ENCODE measurements at places on chromosomes 5 and 9.

DNA sequence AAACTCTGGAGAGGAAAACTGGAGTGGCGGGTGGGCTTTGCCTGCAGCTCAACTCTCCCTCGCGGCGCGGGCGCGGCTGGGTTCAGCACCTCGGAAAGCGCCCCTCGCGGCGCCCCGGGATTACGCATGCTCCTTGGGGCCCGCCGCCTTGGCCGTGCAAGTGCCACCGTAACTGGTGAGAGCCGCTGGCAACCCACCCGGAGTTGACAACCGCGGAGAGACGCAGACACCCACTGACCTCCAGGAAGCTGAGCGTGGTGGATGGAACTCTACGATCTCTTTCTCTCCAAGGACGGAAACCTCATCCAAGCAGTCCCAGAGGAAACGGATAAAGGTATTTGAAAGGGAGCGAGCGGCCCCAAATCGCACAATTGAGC lies 194 bp upstream of the RXFP3 start:
- no peak for DNase-seq

GRCh38 chr5:132849347-132849746 lies 16.9 kb downstream of the GDF9 start:
- DNase-seq = no peak

- no peak for DNase-seq
These were observed 53.2 kb downstream of the FNBP1 start for GRCh38 chr9:129989740-129990139.

DNA sequence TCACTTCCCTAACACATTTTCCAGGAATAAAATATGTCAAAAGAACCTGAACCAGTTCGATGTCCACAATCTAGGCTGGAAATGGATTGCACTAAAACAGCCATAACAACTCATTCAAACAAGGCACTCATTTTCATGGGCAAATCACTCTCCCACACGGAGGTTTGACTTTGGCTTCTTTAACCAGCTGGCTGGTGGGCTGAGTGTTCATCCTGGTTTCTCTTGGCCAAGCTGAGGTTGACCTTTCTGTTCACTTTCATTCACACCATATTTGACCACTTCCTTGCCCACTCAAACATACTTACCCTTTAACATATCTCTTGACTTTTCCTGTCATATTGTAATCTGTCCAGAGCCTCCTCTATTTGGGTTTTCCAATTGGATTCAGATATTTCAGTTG lies 5.4 kb downstream of the IL7R start:
- DNase-seq = no peak

DNA sequence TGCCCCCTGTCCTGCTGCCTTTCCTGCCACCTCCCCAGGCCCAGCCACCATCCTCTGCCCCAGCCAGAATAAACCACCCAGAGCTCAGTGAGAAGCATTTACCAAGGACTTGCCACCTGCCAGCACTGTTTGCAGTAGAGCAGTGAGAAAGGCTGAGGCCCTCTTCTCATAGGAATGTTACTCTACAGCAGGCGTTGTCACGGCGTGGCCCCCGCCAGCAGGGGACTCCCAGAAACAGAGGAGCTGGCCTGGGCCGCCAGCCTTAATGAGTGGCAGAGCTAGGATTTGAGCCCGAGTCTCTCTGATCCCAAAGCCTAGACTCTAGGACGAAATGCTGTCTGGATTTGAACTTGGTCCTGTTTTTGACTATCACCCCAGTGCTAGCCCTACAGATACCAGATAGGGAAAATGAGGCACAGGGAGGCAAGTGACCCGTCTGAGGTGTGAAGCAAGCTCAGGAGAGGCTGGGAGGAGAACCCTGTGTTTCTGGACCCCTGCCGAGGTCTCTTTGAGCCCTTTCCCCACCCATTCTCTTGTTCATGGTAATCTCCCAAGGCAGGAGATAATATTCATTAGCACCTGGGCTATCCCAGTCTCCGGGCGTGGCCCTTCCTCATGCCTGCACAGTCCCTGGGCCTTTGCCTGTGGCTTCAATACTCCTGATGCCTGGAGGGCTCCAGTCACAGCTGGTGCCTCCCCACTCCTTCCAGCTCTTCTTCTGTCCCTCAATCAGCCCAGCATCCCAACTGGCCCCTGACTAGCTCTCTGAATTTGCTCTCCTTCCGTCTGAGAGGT lies 30.7 kb downstream of the HRH2 start:
- DNase-seq = no peak

- peak; percentile 13 for DNase-seq
These were observed 87.7 kb upstream of the CKMT2 start for GRCh38 chr5:81145329-81145935.

DNA sequence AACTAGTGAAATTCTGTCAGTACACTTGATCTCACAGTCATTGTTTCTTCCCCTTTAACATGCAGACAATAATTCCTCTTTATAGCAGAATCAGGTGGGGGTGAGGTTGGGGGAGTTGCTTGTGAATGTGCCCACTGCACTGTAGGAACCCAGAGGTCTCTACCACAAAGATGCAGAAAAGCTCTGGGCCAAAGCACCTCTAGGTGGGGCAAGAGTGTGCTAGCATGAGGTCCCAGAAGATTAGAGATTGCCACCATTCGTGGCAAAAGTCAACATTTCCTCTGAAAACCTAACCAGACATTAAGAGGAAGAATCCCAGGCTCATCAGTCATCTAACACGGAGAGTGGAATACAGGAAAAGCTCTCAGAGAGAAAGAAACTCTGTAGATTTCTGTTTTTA lies 74.5 kb downstream of the PTCD2 start:
- peak; percentile 60 for DNase-seq

DNA sequence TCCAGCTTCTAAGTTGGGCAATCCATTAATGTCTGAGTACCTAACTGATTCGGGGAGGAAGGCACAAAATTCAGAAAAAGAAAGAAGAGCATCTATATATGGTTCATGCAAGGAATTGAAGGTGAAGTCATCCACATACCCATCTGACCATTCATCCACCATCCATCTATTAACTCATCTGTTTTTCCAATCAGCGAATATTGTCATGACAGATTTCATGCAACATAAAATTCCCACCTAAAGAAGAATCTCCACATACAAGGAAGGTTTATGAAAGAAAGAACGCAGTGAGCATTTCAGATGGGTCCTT lies 164.7 kb downstream of the GRIA1 start:
- no peak for DNase-seq

GRCh38 chr9:128323791-128324190 lies 1.2 kb downstream of the COQ4 start:
- peak; percentile 28 for DNase-seq

DNA sequence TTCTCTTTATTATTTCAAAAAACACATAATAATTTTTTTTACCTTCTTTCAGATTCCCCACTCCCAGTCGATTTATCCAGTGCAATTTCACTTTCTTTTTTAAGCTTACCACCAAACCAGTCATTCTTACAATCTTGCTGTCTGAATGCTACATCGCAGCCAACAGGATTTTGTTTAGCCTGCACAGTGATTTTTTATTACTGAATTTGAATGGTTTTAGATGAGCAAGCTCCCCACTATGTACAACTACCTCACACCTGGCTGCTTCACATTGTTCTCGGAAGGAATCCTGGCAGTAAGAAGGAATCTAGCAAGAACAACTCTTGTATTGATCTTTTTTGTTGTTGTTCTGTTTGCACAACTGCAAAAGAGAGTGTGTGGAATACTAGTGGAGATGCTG lies 668.1 kb upstream of the WWC1 start:
- DNase-seq = no peak

- no peak for DNase-seq
These were observed 41.8 kb upstream of the HRH2 start for GRCh38 chr5:175616083-175616482.

GRCh38 chr5:157476702-157477408 lies 16.8 kb downstream of the NIPAL4 start:
- DNase-seq = peak; percentile 43

GRCh38 chr9:21070171-21070571 lies 7.6 kb downstream of the IFNB1 start:
- no peak for DNase-seq

DNA sequence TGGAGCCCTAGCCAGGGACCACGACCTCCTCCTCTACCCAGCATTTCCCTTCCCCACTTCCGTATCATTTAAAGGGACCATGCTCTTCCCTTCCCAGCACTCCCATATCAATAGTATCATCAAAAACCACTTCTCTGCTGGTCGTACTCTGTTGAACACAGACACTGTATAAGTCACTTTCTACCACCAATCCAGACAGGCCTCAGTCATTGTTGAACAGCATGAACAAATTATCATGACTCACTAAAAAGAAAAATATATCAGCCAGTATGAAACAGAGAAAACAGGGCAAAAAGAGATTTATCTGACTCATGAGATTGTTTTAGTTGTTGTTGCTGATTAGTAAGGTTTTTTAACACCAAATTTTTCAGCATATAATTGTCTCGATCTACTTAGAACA lies 89.8 kb downstream of the CDKN2A start:
- no peak for DNase-seq

- no peak for DNase-seq
These were observed 112.9 kb upstream of the STC2 start for GRCh38 chr5:173441053-173441628.

- DNase-seq = no peak
These were observed 4.9 kb downstream of the NEK6 start for GRCh38 chr9:124262649-124262972.

DNA sequence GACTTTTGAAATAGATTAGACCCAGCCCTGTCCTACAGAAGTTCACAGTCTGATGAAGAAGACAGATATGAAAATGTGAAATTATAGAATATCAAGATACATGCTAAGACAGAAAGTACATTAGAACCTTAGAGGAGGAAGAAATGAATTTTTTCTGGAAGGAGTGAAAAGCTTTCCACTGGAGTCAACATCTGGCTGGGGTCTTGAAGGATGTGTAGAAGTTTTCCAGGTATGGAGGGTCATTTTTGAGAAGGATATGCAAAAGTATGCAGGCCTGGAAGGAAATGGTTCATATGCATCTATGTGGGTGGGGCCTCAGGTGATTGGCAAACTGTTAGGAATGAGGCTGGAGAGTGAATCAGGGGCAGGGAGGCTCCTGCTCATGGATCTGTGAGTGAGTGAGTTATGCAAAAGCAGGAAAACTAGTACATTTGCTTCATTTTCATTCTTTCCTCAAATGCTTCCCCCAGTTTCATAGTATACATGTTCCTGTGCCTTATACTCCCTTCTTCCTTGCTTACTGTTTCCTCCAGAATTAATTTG lies 142.3 kb downstream of the GRIA1 start:
- DNase-seq = no peak

DNA sequence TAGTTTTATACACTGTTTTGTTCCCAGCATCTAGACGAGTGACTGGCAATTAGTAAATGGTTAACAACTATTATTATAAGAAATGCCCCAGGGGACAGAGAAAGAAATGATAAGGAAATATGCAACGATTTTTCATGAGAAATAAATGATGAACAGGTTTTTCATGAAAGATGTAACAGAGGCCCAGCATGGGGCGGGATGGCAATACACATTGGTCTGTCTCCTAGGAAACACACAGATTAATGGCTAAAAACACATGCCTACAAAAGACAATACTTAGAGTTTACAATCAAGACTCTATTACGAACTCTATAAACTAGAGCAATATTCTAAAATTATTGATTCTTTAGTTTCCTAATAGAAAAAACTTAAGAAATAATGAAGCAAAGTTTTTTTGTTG lies 441.5 kb upstream of the CDH9 start:
- DNase-seq = no peak

DNA sequence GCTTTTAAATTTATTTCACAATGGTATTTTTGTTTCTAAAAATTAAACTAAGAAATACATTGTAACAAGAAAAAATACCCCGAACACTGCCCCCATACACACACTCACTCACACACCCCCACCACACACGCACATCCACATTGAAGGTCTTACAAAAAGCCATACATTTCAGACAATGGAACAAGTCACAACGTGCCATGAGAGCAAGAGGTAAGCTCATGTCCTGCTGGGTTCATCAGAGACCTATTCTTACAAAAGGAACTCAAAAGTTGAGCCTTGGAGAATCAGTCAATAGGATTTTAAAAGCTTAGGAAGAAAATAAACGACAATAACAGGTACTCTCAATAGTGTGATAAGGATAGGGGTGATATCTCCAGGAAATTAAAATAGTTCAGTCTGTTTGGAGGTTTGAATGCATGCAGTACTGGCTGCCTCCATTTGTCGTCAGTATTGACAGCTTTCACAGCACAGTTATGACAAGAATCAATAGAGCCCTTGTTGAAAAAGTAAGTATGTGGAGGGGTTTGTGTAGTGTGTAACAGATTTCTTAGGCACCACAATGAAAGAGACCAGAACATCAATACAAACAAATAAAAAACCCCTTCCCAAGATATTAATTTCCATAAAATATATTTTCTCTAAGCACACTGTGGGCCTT lies 1826.2 kb upstream of the CDH6 start:
- no peak for DNase-seq

- no peak for DNase-seq
These were observed 402.7 kb upstream of the TNC start for GRCh38 chr9:115520646-115521045.

DNA sequence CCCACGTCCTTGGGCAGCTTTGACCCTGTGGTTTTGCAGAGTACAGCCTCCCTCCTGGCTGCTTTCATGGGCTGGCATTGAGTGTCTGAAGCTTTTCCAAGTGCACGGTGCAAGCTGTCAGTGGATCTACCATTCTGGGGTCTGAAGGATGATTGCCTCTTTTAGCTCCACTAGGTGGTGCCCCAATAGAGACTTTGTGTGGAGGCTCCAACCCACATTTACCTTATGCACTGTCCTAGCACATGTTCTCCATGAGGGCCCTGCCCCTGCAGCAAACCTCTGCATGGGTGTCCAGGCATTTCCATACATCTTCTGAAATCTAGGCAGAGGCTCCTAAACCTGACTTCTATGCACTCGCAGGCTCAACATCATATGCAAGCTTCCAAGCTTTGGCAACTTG lies 644.2 kb upstream of the CDH9 start:
- DNase-seq = peak; percentile 11

- DNase-seq = no peak
These were observed 576.5 kb downstream of the TLE1 start for GRCh38 chr9:81112627-81113452.

DNA sequence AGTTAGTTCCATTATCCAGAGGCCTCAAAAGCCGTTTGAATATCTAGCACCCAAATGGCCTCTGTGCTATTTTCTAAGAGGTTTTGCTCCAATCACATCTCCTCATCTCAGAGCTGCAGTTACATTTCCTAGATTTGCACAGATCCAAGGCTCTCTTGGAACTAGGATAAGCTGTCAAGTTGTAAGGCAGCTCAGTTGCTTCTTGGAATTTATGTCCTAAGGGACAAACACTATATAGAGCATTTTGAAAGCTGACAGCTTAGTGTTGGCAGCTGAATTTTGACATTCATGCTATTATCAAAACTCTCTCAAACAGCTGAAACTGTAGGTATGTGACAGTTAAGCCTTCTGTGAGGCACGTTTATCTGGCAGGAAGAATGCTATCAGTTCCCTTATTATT lies 97.0 kb downstream of the MACIR start:
- no peak for DNase-seq

- DNase-seq = peak; percentile 90
These were observed 10.3 kb upstream of the IL3 start for GRCh38 chr5:132050136-132050535.

GRCh38 chr9:124032247-124032646 lies 20.7 kb downstream of the LHX2 start:
- no peak for DNase-seq

Measured in MV-4-11 (cell line).